ENCODE measurements at places on chromosomes 1 and 21. TPM values are rescaled to one million over a fixed set of nuclear protein-coding genes. Genes with fewer than 3 reads are reported as not detected.

Gene SLC25A34
- total RNA-seq: 3.1 TPM

Gene CELA3B
- not detected for total RNA-seq

Gene A3GALT2
- total RNA-seq: not detected

Gene NR5A2
- 1.8 TPM for total RNA-seq

Gene AKNAD1
- 2.8 TPM for total RNA-seq

DNA sequence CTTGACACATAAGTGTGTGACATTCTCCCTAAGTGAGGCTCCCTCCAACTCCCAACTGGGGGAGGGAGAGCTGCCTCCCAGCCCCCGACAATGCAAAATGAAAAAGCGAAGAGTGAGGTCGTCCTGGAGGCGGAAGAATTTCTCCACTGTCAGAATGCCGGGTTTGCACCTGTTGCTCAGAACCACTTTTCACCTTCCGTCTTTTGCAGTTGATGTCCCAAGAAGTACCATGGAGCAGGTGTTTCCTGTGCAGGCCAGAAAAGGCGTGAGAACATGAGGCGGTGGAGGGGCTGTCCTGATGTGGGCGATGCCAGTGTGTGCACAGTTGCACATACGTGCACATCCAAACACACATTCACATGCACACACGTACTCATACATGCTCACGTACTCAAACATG lies 158.6 kb upstream of the AJAP1 start:
- no peaks in the 10 kb centered on the region for H3K4me1 ChIP-seq
- no peak overlapping the region for H3K27ac ChIP-seq
- H3K36me3 ChIP-seq: no peaks in the 10 kb centered on the region
- no peak overlapping the region for H3K4me3 ChIP-seq
- H3K27me3 ChIP-seq: no peaks in the 10 kb centered on the region

DNA sequence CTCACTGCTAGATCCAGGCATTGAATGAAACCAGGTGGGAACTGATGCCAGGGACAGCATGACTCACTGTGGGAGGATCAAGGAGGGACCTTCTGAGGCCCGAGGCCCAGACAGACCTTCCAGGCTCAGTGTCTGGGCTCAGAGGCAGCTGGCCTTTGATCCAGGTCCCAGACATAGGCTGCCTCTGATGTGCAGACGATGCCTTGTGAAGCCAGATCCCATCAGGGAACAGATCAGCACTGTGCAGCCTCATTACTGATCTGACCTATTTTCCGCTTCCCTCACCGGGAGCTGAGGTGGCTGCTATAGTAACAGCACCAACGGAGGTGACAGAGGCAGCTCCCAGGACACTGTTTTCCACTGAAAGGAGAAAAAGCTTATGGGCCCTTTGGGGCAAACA lies 399.5 kb downstream of the MATN1 start:
- no peak overlapping the region for H3K27ac ChIP-seq
- peak; percentile 25 for DNase-seq
- H3K4me3 ChIP-seq: no peak overlapping the region
- no peaks in the 10 kb centered on the region for H3K27me3 ChIP-seq
- peaks cover 36% of the 10 kb centered on the region for H3K4me1 ChIP-seq

- H3K4me3 ChIP-seq: no peak overlapping the region
- no peaks in the 10 kb centered on the region for H3K36me3 ChIP-seq
- no peaks in the 10 kb centered on the region for H3K27me3 ChIP-seq
These were observed 5.2 kb upstream of the ERRFI1 start for GRCh38 chr1:8031176-8031785.

- H3K27me3 ChIP-seq: no peaks in the 10 kb centered on the region
- no peak overlapping the region for H3K27ac ChIP-seq
- H3K4me3 ChIP-seq: no peak overlapping the region
These were observed 184.9 kb downstream of the PLA2G4A start for GRCh38 chr1:187013582-187014200.
